ENCODE measurements at places on chromosomes 11 and 22.
A peak's percentile ranks its signal among the peaks of the same experiment; 100 is the strongest.

DNA sequence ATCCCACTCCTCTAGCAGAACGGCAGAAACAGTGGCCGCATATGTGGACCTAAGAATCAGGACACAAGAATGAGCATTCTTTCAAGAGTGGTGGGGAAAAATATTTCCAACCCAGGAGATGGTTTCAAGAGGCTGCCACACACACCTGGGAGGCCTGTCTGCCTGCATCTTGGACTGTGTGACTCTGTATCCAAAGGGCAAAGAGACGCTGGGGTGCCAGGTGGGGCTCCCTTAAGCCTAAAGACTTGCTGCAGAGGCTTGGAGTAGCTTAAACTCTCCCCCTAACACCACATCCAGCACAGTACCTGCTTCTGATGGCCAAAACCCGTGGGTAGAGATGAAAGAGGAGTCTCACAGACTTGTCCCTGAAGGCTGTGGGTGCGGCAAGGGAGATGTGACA is 3.5 kb downstream of the CXCR5 start:
- DNase-seq = no peak

GRCh38 chr11:91773090-91773489 is 451.5 kb upstream of the FAT3 start:
- DNase-seq = no peak

GRCh38 chr11:61688365-61689163 is 8.4 kb downstream of the DAGLA start:
- DNase-seq = no peak

DNA sequence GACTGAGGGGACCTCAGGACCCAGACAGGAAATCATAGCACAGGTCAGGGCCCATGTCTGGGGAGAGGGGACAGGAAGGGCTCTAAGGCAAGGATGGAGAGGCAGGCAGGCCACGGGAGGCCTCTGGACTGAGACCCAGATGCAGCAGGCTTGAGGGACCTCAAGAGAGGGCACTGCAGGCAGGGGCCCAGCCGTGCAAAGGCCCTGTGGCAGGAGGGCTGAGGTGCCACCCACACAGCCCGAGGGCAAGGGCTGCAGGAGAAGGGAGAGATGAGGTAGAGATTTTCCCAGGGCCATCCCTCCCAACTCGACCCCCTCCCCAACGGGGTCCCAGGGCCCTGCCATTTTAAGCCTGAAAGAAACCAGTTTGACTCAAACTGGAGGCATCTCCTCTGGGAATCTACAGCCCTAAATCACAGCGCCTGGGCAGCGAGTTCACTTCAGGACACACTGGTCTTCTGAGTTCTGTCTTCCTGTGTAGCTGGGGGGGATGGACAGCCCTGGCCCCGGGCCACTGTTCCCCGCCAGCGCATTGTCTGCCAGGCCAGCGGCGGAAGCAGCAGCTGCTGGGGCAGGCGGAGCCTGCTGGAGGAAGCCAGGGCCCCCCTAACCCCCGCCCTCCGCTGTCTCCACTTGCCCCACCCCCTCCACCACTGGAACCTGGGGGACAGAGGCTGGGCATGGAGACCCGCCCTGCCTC is 20.3 kb upstream of the WNT7B start:
- DNase-seq = peak; percentile 97

- no peak for DNase-seq
Observed at GRCh38 chr11:64372802-64373597, 14.0 kb downstream of the RPS6KA4 start.

DNA sequence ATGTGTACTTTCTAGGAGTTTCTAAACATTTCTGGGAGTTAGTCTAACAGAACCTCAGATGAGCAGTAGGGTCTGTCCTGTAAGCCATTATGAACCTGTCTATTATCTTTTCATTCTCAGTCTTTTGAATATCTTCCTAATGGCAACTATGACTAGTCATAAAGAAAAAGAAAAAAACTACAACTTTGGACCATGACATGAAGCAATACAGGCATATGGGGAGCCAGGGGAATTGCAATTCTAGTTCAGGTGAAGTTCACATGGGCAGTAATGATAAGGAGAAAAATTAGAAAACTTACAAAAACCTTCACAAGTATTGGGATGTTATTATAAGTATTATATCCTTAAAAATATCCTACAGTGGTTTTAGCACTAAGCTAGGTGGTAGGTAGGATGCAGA is 649.0 kb upstream of the ANO5 start:
- no peak for DNase-seq

GRCh38 chr22:46290121-46290842 is 6.4 kb upstream of the GTSE1 start:
- DNase-seq = no peak

DNA sequence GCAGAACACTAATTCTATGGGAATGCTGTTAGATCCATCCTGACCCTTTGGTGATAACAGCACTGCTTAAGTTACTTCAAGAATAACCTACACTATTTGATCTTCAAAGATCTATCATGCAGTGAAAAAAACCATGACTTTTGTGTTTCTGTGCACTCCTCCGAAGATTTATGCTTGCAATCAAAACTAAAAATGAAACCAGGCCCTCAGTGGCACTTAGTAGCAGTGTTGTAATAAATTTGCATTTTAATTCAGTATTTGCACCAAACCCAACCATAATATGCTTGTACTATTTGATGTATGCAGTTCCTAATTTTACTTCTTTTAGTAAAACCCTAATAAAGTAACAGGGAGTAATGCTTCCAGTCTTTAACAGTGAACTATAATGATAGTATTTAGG is 130.7 kb downstream of the SOX6 start:
- DNase-seq = no peak

DNA sequence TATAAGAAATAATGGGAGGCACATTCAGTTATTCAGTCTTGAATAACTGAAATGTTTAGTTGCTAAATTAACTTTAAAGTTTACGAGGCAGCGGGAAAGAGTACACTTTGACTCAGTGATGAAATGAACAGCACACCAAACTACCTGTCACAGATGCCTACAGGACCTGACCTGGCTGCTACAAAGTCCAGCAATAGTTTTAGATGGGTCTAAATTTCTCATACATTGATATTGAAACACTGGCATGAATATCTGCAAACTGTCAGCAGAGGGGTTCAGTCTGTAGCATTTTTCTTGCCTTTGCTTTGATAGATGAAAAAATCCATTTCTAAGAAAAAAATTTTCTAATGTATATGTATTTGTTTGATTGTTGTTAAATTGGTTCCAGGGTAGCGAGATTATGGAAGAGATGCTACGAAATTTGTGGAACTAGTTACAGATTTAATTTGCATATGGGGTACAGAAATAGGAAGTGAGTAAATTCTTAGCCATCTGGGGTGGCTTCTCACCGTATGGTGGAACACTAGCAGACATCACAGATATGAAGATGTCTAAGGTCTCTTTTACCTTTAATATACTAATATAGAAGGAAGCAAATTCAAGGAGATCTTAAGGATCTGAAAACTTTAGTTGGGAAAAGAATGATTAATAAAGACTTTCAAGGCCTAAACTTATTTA is 20.8 kb upstream of the GAB2 start:
- no peak for DNase-seq

DNA sequence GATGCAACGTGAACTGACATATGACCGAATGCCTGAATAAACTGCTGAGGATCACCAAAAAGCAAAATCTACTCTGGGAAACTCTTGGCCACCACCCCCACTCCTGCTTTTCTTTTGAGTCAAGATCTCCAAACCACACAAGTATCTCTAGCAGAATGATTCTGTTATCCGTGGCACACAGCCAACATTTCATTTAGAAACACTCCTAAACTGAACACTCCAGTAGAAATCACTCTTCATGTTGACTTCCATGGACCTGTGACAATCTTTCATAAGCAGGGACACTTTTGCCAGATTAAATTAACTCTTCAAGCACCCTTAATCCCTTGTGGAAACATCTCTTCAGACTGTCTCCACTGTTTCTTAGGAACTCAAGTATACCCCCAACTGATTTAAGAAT is 44.4 kb downstream of the VSIG10L2 start:
- DNase-seq = no peak

DNA sequence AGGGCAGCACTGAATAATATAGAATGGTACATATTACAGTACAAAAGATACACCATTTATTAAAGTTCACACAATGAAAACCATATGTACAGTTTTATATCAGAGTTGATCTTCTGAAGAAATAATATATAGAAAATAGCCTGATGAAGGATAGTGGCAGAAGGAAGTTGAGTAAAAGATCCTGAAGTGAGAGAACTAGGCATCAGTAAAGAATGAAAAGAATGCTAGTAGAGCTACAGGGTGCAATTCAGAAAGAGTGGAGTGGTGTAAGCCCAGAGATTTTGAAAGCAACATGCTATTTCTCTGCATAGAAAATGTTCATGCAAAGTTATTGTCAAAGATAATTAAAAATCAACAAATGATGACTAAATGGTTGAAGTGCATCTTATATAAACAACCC is 1552.7 kb upstream of the TENM4 start:
- no peak for DNase-seq

- no peak for DNase-seq
Observed at GRCh38 chr11:116472651-116473050, 300.1 kb downstream of the BUD13 start.

GRCh38 chr11:93772123-93772522 is 12.0 kb upstream of the MED17 start:
- no peak for DNase-seq

All from chondrocyte (in vitro differentiated cells).